ENCODE measurements at places on chromosomes 6 and 20.

DNA sequence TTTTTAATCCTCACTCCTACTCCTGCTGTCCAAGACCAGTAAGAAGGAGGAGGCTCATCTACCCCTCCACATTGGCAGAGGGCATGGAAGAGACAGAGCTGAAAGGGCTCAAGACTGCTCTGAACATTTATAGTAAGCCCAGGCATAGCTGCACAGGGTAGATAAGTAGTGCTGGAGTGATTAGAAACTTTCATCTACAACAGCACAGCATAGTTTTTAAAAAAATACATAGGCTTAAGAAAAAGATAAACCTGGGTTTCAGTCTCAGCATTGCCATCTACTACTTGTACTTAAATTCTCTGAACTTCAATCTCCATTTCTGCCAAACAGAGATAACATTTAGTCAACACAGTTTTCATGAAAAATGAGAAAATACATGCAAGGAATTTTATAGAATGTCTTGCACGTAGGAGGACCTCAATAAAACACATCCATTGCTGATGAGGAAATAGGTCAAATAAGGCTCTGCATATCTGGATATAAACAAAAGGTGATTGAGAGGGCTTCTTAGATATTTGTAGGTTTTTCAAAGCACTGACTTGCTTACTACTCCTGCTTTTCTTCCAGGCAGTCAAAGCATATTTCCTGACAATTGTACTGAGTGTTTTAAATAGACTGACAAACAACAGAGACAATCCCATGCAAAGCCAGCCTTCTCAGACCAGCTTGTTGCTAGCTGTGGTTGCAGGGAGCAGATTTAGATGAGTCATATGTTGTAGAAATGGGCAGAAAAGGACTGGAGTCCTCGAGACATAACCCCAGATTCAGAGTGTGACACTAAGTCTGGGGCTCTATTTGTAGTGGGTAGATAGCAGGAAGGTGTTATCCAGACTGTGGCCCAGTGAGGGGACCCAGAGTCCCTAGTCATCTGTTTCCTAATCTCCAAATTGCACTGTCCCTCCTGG, 107.4 kb upstream of the TAB2 start:
- no peak for DNase-seq

DNA sequence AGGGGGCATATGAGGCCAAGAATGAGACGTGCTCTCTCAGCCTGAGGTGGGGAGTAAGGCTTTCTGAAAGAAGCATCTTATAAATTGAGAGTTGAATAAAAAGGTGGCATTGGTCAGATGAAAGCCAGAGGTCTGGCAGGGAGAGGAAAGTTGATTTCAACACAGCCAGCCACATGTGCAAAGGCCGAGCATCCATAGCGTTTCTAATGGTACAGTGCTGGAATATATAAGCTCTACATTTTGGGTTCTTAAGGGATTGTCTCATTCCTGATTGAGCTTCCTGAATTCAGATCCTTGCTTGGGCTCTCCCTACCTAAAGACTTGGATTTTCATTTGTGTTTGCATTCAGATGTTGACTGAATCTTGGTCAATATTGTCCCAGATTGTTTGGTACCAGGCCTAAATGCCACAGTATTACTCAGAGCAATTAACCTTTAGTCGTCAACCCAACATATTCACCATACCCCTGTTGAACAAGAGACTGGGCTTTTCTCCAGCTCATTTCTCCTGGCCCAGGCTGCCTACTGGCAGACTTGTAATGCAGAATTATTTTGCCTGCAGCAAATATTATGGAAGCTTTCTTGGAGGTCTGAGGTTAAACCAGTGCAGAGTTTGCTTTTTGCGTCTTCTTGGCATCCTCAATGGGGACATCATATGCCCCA, 14.5 kb upstream of the BCAS1 start:
- no peak for DNase-seq

DNA sequence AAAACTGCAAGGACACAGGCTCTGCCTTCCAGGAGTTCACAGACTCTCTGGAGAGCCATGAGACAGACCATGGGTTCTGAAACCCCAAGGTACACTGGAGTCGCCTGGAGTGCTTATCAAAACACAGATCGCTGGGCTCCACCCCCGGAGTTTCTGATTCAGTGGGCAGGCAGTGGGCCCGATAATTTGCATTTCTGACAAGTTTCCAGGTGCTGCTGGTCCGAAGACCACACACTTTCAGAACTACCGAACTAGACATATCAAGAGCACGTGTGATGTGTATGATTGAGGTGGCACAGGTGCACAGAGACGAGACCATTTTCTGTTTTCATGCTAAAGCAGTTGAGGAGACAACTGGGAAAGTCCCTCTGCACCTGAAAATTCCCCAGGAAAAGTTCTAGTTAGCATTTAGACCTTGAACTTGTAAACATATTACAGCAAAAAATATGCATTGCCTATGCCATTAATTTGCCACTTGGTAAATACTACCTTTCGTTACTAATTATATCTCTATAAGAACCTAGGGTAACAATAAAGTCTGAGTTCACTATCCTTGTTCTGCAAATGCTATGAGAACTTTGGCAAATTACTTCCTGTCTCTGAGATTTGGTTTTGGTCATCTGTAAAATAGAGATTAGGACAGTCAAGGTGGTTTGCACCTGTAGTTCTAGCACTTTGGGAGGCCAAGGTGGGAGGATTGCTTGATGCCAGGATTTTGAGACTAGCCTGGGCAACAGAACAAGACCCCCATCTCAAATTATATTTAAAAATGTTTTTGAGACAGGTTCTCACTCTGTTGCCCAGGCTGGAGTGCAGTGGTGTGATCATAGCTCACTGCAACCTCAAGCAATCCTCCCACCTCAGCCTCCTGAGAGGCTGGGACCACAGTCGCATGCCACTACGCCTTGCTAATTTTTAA, 14.3 kb upstream of the PIM1 start:
- no peak for DNase-seq

- no peak for DNase-seq
Observed at GRCh38 chr20:13008761-13009681, at the start of gene SPTLC3. Gene SPTLC3, plus strand, starts transcription at chr20:13008972. Its CDS starts 296 bp downstream, at chr20:13009268.

GRCh38 chr6:87274660-87275274, 47.6 kb upstream of the SMIM8 start:
- DNase-seq, result no peak
